NCI-H187 treated with DMSO at 0.1 percent for 48 hours (cell line): ENCODE measurements at places on chromosomes 16 and 17.

DNA sequence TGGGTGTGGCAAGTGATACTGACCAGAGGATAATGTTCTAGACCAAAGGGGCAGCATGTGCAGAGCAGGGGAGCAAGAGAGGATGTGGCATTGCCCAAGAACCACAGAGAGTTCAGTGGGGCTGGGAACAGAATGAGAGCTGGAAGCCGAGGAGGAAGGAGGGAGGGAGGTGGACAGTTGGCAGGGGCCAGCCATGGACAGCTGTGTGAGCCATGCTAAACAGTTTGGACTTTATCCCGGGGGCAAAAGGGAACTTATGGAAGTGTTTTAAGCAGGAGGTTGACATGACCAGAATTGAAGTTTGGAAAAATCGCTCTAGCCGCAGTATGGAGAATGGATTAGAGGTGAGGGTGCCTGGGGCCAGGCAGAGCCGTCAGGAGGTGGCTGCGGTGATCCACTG lies 29.4 kb upstream of the TMEM132E start:
- DNase-seq, result no peak

- DNase-seq, result no peak
These were observed 74.6 kb downstream of the KSR1 start for GRCh38 chr17:27530764-27531391.

DNA sequence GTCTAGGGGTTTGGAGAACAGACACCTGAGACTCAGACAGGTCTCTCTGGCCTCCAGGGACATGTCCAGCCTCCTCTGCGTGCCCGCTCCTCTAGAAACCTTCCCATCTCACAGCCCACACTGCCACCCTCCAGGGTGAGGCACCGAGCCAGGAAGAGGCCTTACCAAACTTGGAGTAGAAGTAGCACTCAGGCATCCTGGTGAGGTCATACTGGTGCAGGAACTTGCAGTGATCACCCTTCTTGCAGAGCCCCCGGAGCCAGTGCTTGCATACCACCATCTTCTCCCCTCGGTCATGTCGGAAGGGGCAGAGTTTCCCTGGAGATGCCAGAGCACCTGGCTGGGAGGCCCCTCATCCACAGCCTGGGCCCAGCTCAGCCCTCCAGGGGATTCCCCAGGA lies 4.2 kb downstream of the CPSF4L start:
- no peak for DNase-seq

DNA sequence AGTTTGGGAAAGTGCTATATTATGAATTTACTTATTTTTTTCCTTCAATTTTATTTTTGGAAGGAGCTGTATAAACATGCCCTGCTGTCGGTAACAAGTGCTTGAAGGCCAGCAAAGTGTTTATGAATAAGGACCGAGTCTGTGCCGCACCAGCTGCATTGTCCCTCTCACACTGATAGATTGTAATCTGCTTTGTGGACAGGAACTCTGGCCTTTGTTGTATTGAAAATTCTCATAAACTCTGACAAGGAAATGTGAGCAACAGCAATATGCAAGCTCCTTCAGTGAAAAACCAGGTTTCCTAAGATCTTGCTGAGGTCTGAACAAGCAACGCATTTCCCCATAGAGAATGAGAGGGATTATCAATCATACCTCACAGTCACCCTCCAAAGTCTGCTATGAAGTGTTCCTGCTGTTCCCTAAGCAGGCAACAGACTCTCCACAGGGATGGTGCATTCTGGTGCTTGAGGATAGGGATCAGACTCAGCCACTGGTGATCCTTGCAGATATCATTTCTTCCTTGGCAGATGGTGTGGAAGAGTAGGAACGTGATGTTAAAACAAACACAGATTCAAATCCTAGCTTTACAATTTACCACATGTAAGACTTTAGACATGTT lies 109.6 kb downstream of the KCNJ2 start:
- no peak for DNase-seq

GRCh38 chr17:44219616-44220212 lies at the start of gene UBTF:
Gene UBTF (minus strand): TSS chr17:44219675. CDS start chr17:44218229, 1,446 bp downstream.
- no peak for DNase-seq

GRCh38 chr17:28385037-28385400 lies 13.5 kb downstream of the SARM1 start:
- no peak for DNase-seq

DNA sequence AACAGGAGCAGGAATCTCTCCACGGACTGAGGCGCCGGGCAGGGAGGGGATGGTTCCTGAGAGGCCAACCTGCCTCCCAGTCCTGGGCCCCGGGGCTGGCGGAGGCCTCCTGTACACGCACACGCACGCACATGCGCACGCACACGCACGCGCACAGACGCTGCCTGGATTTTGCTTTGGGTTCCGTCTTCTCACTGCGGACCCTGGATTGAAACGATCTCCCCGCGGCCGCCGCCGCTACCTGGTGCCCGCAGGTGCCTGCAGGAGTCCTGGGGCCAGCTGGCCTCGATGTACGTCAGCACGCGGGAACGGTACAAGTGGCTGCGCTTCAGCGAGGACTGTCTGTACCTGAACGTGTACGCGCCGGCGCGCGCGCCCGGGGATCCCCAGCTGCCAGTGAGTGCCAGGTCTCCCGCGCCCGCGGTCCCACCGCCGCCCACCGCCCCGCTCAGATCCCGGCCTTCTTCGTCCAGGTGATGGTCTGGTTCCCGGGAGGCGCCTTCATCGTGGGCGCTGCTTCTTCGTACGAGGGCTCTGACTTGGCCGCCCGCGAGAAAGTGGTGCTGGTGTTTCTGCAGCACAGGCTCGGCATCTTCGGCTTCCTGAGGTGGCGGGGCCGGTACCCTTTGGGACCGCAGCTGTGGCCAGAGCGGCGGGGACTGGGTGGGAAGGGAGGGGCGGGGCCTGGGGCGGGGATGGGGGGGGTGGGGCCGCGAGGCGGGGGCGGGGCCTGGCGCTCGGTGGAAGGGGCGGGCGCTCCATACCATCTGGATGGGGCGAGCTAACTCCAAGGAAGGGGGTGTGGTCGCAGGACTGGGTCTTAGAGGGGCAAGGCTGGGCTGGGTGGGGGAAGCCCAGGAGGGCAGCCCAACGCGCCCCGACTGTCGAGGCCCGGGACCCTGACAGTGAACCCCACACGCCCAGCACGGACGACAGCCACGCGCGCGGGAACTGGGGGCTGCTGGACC lies 12.3 kb downstream of the CES4A start:
- DNase-seq, result no peak

GRCh38 chr17:39213852-39214251 lies 11.9 kb downstream of the STAC2 start:
- DNase-seq, result no peak

DNA sequence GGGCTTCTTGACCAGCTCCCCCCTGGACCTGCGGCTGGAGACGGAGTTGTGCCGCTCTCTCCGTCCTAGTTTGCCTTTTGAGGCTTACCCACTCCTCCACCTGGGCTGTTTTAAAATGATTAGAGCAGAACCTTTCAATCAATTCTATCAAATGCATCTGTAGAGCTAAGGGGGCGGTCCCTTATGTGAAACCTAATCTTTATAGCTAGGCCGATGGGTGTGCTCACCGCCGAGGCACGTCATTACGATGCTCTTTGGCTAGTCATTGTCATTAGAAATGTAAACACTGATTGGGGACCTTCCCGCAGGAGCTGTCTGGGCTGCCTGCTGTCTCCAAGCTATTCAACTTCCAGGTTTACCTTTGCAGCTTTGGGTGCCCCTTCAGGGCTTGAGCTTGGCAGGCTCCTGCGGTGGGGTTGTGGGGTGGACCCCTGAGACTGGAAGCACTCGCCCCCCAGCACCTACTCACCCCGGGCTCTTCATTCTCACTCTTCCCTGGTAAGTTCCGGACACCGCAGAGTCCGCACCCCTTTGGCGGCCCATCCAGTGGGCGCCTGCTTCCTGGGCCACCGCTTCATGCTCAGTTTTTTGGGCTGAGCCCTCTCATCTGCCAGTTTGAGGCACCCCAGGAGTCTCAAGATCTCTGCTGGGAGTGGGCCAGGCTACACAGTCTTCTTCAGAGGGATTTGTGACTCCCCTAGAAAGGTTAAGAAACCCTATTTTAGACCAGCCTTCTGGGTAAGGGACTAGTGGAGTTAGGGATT lies 20.9 kb upstream of the IL17C start:
- peak; percentile 31 for DNase-seq

GRCh38 chr17:78785663-78786057 lies 3.6 kb upstream of the CYTH1 start:
- no peak for DNase-seq

DNA sequence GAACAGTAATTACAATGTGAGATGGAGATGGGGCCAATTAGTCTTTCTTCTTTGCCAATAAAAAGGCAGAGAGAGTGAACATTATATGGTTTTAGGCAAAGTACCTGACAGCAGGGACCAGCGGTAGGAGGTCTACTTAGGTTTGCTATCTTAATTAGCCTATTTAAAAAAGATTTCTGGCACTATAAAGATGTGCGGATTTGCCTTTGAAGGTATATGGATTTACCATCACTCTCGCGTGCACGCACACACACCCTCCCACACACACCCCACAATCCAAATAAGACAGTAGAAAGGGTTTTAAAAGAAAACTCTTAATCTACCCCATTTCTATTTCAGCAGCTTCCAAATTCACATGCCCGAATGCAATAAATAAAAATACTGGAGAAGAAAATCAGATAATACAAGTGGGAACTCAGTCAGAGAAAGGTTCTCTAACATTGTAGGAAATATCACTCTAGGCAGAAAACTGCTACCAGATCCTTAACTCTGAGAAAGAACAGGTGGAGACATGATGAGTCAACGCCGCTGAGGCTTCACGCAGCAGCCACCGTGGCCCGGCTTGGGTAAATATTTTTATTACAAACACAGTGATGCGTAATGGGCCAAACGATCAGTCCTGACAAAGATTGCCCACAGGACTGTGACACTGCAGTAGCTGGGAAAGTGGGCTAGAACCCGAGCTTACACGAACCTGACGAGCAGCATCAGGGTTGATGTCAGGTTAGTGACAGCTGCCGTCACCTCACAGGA lies 66.6 kb upstream of the AXIN2 start:
- no peak for DNase-seq

GRCh38 chr17:42683407-42684034 lies 1.2 kb downstream of the CNTNAP1 start:
- DNase-seq, result no peak

DNA sequence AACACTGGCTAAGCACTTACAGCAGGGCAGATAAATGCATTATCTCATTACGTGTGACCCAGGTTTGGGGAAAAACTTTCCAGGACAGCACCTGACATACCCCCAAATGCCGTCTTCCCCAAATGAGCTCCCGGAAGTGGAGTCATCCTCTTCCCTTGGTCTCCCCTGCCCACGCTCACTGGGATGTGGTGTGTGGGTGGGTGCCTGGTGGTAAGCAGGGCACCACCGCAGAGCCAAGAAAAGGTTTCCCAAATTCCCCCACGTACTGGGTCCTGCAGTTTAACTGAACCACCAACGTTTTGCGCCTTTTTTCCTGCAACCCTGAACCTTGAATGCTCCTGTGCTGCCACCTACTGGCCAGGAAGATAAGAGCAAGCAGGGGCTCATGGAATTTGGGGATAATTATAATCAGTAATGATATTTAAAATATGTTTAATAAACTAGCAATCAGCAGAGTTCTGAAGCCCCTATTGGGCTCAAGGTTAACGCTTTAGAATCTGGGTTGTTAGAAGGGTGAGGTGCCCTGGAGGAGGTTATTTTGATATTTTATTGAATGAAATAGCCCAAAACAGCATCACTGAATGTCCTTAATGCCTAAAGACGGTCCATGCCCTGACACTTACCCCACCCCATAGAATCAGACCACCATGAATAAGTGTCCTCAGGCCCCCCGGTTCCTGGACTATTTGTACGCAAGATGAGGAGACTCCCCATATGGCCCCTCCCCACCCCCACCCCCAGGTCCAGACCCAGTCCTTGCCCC lies 8.0 kb downstream of the SPPL2C start:
- DNase-seq, result no peak

- DNase-seq, result no peak
These were observed 257.8 kb downstream of the CPPED1 start for GRCh38 chr16:12545792-12546342.

GRCh38 chr16:55078699-55079410 lies 148.2 kb downstream of the IRX5 start:
- no peak for DNase-seq

GRCh38 chr17:77285594-77286390 lies 145.0 kb downstream of the SEC14L1 start:
- no peak for DNase-seq

DNA sequence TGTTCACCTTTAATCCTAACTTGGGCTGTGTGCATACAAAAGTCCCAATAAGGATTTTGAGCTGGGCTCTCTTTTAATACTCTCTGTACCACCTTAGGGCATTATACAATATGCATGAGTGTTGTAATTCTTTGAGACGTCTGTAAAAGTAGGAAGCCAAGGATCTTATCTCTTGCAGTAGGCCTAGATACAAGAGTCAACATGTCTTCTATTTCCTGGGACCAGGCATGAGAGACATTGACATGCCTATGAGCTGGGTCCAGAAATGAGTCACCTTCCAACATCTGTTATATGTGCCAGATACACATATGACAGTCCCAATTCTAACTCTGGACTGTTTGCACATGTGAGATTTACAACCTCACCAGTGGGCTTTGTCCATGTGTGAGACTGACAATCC lies 1911.2 kb downstream of the TP53TG3F start:
- no peak for DNase-seq

DNA sequence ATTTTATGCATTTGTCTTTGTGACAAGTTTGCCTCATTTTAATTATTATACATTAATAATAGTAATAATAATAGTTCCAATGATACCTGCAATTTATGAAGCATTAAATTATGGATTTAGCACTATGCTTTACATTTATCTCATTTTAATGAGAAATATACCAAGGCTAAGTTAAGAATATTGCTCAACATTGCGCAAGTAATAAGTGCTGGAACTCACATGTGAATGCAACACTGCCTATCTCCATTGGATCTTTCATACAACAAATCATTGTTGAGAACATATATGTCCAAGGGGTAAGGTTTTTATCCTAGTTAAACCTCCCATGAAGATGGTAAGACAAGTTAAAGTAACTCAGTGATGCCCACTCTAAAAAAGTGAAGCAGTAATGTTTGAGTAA lies 703.7 kb upstream of the SOX9 start:
- DNase-seq, result no peak

GRCh38 chr17:46822388-46822921 lies 4.0 kb upstream of the WNT3 start:
- no peak for DNase-seq

DNA sequence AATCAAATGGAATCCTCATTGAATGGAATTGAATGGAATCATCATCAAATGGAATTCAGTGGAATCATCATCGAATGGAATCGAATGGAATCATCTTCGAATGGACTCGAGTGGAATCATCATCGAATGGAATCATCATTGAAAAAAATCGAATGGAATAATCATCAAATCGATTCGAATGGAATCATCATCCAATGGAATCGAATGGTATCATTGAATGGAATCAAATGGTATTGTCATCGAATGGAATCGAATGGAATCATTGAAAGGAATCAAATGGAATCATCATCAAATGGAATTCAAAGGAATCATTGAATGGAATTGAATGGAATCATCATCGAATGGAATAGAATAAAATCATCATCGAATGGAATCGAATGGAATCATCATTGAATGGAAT lies 619.3 kb downstream of the TP53TG3F start:
- no peak for DNase-seq
